ENCODE measurements at places on chromosomes 2 and 18.

DNA sequence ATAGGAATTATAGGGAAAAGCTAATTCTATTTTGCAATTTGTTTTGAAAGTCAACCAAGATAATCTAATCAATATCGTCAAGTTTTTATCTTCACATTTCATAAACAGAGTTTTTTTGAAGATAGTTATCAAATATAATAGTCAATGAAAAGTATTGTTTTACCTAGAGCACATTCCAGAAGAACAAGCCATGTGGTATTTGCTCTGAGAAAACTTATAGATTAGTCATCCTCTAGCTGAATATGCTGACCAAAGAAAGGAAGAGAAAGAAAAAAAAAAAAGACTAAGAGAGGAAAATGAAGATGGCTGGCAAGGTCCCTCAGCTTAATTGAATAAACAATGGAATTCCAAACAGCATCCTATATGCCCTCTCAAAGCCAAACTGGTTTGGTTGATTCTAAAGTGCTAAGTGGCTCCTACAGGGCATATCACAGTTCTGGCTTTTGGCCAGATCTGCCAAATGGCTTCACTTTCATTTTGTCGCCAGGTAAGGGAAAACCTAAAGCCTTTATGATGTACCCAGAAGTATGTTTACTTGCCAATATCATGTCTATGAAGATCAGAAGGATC is 132.6 kb downstream of the VWC2L start:
- DNase-seq = no peak

GRCh38 chr18:45384962-45385315 is 230.3 kb upstream of the SLC14A2 start:
- no peak for DNase-seq

DNA sequence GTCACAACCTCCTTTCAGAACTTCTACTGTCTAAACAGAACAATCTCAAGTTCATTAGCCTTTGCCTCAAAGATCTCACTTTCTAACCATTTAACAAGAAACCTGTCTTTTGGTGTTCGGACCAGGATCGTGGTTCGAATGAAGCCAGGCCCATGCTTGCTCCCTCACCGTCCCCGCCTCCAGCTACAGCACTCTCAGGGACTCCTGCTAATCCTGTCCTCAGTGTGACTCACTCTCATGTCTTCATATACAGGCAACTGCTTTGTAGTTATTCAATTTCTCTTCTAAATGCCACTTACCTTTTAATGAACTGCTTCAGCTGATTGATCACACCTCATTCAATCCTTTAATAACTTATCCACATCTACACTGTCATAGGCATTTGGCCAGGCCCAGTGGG is 15.8 kb downstream of the SERTAD2 start:
- no peak for DNase-seq

DNA sequence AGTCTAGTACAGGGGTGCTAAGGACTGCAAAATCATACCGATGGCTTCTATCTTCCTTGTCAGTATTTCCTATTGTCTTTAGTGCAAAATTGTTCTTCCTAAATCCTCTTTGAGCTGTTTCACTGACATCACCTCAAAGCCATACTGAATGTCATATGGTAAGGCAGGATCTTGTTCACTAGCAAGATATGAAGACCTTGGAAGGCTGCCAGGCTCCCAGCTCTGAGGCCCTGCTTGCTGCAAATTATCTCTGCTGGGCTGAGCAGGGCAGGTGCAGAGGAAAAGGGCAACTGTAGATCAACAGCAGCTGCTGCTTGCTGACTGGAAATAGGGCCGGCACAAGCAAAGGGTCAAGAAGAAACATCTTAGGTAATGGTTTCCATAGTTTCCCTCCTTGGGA is 58.2 kb downstream of the PMAIP1 start:
- peak; percentile 16 for DNase-seq

- no peak for DNase-seq
These were observed 265.1 kb upstream of the TNP1 start for GRCh38 chr2:217125014-217125413.

DNA sequence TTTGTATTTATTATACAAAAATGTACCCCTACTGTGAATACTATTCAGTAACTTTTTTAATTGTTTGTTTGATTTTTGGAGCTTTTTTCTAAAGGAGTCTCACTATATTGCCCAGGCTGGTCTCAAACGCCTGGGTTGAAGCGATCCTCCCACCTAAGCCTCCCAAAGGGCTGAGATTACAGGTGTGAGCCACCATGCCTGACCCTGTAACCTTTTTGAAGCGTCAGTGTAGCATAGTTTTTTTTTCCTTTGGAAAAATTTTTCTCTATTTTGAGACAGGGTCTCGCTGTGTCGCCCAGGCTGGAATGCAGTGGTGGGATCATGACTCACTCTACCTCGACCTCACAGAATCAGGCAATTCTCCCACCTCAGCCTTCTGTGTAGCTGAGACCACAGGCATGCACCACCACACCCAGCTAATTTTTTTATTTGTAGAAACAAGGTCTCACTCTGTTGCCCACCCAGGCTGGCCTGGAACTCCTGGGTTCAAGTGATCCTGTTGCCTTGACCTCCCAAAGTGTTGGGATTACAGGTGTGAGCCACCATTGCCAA is 2.0 kb downstream of the GMCL1 start:
- no peak for DNase-seq

GRCh38 chr2:5229574-5229973 is 462.6 kb upstream of the SOX11 start:
- no peak for DNase-seq

- DNase-seq = no peak
These were observed 25.3 kb downstream of the TMEM127 start for GRCh38 chr2:96240341-96241038.

DNA sequence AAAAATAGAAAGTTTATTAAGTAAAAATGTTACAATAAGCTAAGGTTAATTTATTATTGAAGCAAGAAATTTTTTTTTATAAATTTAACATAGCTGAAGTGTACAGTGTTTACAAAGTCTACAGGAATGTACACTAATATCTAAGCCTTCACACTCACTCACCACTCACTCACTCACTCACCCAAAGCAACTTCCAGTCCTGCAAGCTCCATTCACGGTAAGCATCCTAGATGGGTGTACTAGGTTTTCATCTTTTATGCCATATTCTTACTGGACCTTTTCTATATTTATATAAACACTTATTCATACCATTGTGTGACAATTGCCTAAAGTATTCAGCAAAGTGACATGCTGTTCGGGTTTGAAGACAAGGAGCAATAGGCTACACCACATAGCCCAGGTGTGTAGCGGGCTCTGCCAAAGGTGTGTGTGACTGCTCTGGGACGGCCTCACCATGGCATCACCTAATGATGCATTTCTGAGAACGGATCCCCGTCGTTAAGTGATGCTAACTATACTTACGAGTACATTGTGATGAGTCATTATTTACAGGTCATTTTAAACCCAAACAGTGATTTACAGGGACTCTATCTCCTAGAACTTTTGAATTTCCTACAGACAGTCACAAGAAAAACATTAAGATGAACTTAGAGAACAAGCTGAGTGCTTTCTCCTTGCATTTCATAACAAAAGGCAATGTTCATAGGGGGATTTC is 76.3 kb upstream of the ID2 start:
- no peak for DNase-seq
